ENCODE measurements at places on chromosomes 1 and 21.

DNA sequence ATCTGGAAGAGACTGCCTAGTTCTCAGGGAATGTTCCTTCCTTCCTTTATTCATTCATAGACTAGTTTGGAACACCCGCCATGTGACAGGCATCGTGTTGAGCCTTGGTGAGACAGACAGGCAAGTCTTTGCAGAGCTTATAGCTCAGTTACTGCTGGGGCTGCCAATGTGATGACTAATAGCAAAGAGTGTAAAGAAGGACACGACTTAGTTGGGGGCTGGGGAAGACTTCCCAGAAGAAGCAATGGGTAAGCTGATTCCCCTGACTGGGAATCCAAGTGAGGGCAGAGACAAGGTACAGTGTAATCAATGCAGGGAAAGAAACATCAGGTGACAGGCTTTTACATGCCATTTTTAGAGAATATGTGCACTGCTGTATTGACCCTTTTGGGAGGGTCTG lies 51.2 kb downstream of the TENT5C start:
- no peak for DNase-seq

DNA sequence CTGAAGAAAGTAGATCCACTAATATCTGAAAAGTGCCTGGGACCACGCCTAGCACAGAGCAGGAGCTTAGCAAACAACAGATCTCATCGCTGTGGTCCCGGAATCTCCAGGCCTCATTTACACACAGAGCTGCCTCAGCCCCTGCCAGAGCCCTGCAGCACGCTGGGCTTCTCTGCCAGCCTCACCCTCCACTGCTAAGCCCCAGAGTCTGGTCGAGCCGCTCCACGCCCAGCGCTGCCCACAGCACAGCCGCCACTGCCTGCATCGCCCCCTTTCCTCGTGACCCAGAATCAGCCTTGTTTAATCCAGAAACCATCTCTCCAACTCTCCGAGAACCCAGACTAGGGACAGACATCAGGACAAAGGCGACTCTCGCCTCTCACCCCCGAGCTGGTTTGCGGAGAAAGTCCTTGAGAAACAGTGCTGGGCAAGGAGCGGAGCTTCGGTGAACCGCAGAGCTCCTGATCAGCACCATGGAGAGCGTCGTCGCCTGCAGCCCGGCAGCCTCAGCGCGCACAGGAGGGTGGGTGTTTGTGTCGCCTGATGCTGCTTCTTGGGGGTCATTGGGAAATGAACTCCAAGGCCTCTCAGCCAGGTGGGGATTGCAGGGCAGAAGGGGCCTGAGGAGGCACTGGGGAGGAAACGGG lies 145.1 kb downstream of the NPHP4 start:
- DNase-seq = no peak

GRCh38 chr1:181087400-181087901 lies 1.0 kb upstream of the IER5 start:
- DNase-seq = no peak

GRCh38 chr21:31660259-31660565 lies 719 bp downstream of the SOD1 start:
- no peak for DNase-seq

DNA sequence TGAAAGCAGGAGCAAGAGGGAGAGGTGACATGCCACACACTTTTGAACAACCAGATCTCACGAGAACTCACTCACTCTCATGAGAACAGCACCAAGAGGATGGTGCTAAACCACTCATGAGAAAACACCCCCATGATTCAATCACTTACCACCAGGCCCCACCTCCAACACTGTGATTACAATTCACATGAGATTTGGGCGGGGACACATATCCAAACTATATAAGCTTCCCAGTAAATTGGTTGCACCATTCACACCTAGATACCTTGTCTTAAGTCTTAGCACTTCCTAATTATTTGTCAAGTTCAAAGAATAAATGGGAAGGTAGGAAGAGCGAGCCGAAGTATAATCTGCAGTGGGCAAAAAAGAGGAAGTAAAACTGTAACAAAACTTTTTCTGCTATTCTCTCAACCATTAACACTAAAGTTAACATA lies 34.3 kb downstream of the AMY1C start:
- no peak for DNase-seq

DNA sequence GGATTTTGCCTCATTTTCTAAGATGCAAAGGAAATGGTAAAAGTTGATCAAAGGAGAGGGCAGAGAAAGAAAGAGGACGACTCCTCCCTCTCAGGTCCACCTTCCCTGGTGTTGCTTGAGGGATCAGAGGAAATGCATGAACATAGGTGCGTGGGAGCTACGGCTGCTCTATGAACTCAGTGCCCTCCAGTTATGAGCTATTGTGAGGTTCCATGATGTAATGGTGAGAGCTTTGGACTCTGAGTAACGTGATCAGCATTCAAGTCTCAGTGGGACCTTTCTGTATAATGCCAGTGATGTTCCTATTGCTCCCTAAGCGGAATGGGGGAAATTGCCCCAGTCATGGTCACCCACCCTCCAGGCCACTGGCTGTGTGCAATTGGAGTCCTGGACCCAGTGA lies 25.9 kb upstream of the NBPF3 start:
- DNase-seq = no peak

DNA sequence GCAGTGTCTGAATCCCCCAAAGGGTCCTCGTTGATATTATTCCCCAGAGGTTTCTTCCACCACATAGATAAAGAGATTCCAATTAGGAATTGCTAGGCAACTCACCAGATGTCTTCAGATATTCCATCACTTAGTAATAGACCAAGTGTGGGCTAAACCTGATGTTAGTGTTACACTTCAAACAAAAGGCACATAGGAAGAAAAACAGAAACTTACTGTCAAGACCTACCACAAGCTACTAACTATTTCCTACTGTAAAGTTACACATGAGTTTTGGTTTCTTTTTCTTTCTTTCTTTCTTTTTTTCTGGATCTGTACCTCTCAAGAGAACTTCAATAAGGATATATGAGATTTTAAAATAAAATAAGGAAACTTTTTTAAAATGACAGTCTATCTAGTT lies 879.1 kb upstream of the NEGR1 start:
- no peak for DNase-seq

DNA sequence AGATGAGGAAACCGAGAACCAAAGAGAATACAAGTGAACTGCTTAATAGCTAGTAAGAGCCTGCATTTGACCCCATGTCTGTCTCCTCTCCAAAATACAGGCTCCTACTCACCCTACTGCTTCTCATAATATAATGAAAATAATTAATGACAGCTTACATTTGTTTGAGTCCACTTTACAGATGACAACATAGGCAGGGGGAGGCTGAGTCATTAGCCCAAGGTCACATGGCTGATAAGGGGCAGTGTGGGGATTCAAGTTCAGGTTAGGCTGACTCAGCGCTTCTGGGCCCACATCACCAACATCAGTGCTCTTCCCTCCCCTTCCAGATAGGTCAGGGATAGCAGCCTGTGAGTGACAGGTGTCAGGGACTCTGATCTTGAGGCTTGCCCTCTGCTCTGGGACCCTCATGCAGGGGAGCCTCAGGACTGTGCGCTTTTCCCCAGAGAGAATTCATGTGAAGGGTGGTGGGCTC lies 16.2 kb downstream of the AZIN2 start:
- DNase-seq = no peak

- no peak for DNase-seq
Measured at GRCh38 chr1:30724175-30724574, 790 bp upstream of the MATN1 start.

DNA sequence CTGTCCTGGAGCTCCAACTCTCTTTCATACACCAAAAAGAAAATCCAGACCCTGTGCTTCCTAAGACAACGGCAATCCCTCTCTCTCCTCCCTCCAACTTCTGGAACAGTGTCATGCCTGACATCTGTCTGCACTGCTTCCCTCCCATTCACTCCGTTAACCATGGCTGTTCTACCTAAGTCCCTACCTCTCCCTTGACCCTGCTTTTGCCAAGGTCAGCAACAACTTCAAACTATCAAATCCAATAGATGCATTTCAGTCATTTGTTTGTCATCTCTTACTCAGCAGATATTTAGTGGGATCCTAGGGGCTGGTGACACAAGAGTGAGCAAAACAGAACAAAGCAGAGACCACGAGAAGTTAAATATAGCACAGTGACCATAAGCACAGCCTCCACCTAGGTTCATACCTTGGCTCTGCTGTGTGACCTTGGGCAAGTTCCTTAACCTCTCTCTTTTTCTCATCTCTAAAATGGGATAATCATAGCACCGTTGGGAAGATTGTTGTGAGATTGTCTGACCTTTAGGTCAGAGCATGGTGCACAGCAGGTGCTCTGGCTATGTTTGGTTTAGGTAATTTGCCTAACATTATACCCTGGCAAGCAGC lies 88.9 kb downstream of the TMEM53 start:
- no peak for DNase-seq

GRCh38 chr1:35112668-35113067 lies 33.5 kb downstream of the ZMYM1 start:
- DNase-seq = no peak

GRCh38 chr1:75964760-75965408 lies 32.7 kb upstream of the ASB17 start:
- DNase-seq = no peak

- DNase-seq = no peak
Measured at GRCh38 chr1:7786795-7787194, 2.7 kb downstream of the PER3 start.

DNA sequence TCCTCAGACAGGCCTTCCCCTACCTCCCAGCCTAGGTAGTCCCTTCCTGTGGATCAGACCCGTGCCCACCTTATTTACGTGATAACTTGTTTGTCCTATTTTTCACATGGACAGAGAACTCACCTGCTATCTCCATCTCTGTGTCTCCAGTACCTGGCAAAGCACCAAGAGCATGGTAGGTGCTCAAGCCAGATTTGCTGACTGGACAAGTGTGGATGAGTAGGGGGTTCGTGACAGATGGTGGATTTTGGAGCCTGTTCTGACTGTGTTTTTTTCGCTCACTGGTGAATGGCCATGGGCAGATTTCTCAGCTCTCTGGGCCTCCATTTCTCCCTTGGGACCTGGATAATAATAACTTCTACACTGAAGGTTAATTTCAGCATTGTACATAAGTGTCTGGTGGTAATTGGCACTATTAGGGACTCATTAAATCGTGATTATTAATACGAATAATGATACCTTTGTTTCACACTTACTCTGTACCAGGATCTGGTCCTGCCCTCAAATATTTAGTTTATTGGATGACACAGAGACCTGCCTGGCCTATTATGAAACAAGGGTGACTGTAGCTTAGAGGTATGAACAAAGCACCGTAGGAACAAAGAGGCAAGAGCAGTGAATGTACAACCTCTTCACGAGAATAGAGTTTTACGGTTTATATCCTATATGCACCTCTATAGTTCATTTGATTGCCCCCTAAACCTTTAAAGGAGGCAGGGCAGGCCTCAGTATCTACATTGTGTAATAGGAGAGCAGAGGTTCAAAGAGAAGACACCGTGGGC lies 24.5 kb upstream of the SLC26A9 start:
- DNase-seq = no peak

DNA sequence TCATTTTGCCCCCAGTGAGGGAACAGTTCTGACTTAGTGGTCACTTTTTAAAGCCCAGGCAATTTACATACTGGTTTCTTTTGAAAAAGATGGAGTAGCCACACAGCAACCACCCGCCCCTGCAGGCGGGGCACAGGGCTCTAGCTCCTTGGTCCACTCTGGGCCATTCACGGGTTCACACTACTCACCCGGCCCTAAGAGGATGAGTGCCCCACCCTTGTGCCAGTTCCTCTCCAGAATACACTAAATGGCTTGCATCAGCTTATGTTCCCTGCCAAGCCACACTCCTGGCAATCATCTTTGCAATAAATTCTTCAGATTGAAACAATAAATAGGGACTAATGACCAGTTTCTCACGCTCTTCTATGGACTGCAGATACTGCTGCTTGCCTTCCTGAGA lies 15.7 kb upstream of the ATP13A2 start:
- no peak for DNase-seq

DNA sequence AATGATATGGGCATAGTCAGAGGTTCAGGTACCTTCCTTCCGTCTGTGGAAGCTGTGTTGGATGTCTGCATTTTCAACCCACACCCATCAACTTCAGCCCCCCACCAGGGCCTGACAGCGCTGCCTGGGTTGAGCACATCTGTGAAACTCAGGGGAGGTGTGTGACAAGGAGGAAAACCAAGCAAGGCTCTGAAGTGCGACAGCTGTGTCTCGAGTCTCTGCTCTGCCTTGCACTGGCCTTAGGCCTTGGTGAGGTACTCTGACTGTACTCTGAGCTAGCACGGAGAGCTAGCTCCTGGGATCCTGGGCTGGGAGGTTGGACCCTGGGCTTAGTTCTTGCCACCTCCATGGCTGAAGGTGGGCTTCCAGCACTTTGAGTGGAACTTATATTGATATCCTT lies 9.1 kb downstream of the VANGL2 start:
- DNase-seq = no peak

DNA sequence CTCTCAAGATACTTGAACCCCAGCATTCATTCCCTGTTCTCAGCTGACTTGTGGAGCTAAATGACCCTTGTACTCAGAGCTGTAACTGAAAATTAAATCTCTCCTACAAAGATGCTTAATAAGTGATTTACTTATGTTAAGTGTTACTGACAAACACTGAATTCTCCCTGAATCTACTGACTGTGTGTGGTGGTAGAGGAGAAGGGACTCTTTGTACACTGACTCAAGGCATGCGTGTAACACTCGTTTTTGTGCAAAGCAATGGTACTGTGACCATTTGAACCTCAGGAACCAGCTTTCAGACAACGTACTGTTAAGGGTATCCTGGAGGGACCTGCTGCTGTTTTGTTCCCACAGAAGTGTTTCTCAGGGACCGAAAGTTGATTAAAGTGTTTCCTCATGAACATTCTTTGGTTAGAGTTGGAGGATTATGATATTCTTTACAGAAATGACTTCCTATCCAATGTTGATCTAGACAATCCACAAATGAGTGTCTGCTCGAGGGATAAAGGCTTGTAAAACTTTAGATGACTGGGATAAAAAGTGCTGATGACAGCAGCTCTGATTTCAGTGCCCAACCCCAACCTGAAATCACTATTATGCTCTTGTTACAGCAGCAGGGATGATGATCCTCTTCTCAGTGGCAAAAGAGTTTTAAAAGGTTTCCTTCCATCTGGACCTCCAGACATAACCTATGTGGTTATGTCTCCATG lies 12.8 kb downstream of the RGL1 start:
- DNase-seq = no peak

GRCh38 chr1:168834225-168834872 lies 105.3 kb upstream of the DPT start:
- no peak for DNase-seq

DNA sequence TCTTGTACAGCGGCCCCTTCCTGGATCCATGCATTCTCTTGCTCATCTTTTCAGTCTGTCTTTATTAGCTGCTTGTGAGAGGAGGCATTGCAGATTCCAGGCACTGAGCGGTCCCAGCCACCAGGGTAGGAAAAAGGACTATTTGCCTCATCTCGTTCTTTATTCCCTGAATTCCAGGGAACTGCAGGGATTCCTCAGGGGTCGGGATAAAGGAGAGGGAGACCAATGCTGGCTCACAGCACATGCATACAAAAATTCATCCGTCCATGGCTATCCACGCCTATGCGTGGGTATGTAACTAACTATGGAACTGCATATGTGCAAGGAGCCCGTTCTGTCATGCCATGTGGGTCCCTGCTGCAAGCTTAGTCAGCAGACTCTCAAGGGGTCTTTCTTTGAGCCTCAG lies 879 bp upstream of the PLPPR5 start:
- no peak for DNase-seq
